Central memory CD8-positive, alpha-beta T cell (primary cell): ENCODE measurements at places on chromosomes 7 and 10.

DNA sequence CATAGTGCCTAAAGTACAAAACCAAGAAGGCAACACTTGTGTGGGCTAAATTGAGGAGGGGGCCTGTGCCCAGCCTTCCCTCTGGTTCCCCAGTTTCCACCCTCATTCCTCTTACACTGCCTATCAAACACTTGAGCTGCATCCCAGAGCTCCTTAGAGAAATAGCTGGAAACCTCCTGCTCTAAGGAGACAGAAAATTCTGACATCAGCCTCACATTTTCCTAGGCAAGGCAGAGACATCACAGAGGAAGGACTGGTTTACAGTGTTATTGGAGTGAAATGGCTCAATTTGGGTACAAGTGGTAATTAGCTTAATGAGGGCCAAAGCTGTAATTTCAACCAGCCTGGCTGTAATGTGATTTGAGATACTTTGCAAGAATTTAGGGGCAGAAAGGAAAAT, 192.3 kb upstream of the AOAH start:
- no peak for DNase-seq

DNA sequence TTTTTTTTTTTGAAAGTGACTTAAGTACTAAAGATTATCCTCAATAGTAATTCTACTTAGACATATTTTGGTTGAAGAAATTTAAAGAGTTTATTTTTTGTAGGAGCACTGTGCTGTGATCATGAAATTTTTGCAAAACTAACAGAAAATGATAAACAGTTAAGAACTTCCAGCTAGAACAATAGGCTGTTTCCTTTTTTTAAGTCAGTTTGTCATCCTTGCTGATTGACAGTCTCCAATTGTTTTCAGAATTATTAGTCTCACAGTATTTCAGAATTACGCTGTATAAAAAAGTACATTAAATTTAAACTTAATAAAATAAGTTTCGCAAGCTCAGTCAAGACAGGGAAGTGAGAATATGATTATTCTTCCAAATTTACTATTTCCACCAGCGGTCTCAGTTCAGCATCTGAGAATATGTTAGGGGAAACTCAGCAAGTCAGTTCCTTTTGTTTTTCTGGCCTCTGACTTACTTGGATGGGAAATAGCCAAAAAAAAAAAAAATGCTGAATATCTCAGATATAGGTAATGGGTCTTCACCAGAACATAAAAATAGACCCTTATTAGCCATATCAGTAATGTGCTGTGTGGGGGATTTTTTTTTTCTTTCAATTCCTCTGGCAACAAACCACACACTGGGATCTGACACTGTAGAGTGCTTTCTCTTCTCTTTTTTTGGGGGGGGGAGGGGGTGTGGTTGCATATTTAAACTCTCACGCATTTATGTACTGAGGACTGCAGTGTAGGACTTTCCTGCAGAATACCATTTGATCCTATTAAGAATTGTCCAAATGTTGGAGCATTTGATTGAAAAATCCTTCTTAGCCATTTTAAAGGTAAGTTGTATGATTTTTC, at the start of gene CD36:
Gene CD36, plus strand, starts transcription at position 732 of the 855 bp plus-strand sequence. CDS start 8,099 bp downstream, outside the sequence.
- DNase-seq: no peak

DNA sequence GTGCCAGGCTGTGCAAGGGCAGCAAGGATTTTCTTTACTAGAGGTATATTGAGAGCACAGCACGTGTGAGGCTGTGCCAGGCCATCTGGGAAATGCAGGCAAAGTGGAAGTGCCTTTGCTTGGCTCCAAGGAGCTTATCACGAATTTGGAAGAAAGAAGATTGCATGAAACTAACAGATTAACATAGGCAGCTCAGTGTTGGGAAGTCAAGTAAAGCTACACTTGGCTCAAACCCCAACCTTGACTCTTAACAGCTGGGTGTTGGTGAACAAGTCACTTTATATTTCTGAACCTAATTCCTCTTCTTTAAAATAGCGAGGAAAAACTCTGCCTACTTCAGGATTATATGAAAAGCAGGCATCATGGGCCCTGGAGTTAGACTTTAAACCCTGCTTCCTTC, 105.2 kb downstream of the PLCE1 start:
- no peak for DNase-seq

DNA sequence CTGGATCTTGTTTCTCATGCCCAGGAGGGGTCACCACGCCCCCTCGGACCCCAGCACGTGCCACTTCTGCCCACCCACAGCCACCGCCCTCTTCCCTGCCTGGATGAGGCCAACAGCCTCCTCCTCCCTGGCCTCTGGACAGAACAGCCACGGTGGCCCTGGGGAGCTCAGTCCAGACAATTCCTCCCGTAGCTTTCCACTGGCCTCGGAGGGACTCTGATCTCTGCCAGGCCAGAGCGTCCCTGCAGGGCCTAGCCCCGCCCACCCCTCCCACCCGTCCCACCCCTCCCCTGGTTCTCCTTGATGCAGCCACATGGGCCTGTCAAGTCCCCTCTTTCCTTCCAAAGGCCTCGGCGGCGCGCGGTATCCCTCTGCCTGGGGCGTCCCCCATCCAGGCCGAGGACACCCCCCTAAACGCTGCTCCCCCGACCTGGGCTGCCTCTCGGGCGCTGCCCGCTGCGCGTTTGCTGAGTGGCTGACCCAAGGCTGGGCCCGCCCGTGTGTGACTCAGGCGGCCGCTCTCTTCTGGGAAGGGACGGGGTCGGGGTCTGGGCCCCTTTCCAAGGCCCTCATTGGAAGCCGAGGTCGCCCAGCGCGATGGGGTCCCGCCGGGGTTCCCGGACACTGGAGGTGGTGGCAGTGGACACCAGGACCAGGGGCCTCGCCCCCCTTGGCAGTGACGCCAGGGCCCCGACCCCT, 557 bp downstream of the TMEM120A start:
- DNase-seq: no peak

GRCh38 chr7:72435366-72435765, 23.2 kb upstream of the CALN1 start:
- no peak for DNase-seq

- no peak for DNase-seq
Observed at GRCh38 chr10:107553470-107553869, 389.0 kb upstream of the SORCS1 start.

DNA sequence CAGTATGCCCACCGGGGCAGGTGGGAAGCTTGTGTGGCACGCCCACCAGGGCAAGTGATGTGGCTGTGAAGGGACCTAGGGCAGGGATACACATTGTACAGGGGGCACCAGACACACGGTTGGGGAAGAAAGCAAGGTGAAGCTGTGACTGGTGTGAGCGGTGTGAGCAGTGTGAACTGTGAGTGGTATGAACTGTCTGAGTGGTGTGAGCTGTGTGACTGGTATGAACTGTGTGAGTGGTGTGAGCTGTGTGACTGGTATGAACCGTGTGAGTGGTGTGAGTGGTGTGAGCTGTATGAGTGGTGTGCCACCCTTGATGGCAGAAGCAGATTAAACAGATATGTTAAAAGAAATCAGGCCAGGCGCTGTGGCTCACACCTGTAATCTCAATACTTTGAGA, 48.1 kb downstream of the DPYSL4 start:
- no peak for DNase-seq

DNA sequence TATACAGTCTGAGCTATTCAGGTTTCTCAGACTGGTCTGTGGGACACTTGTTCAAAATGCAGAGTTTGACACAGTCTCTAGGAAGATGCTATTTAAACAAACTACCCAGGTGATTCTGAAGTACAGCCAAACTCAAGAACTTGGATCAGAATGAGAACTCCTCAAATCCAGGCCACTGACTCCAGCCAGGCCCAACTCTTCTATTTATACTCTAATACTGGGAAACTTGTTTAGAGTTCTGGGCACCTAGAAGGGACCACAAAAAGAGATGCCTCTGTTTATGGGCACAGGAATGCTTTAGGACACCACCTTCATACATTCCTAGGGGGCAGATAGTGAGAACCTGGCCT, 40.1 kb upstream of the ADD3 start:
- DNase-seq: no peak

GRCh38 chr10:118107541-118107940, 60.8 kb upstream of the RAB11FIP2 start:
- DNase-seq: no peak
